Skeletal muscle cell (primary cell): ENCODE measurements at places on chromosomes 5 and 9.
A peak's percentile ranks its signal among the peaks of the same experiment; 100 is the strongest.

GRCh38 chr5:83547161-83547560 lies 75.6 kb downstream of the VCAN start:
- no peak for DNase-seq

GRCh38 chr9:130304643-130305042 lies 39.1 kb downstream of the HMCN2 start:
- DNase-seq = no peak

DNA sequence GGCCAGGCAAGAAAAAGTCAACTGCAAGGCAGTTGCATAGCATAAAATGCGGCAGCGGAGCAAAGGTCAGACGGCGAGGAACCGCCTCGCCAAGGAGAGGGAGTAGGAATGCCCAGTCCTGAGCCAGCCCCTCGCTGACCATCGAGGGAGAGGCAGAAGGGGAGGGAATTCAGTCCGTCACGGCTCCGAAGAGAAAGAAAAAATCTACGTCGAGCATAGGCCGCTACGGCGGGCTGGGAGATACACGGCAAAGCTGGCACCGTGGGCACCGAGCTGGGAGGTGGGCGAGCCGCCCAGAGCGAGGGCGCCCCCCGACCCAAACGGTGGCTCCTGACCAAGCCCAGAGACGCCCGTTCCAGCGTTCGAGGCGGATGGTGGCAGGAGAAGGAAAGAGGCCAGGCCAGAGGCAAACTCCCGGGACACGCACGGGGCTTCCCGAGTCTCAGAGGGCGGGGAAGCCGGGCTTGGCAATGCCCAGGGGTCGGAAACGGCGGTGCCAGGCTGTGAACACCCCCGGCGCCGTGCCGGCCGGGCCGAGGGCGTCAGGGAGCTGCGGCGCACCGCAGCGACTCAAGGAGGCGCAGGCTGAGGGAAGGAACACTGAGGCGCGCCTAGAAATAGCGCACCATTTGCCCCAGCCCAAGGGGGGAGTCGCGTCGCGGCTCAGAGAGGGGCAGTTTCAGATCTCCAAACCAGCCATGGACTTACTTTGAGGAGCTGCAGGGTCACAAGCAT lies 518 bp downstream of the SPRY4 start:
- DNase-seq = no peak

GRCh38 chr5:172003746-172004145 lies 2.7 kb downstream of the FBXW11 start:
- no peak for DNase-seq

GRCh38 chr5:96702503-96703383 lies 40.6 kb downstream of the CAST start:
- DNase-seq = peak; percentile 89

GRCh38 chr9:19466280-19466639 lies 57.5 kb downstream of the ACER2 start:
- no peak for DNase-seq

DNA sequence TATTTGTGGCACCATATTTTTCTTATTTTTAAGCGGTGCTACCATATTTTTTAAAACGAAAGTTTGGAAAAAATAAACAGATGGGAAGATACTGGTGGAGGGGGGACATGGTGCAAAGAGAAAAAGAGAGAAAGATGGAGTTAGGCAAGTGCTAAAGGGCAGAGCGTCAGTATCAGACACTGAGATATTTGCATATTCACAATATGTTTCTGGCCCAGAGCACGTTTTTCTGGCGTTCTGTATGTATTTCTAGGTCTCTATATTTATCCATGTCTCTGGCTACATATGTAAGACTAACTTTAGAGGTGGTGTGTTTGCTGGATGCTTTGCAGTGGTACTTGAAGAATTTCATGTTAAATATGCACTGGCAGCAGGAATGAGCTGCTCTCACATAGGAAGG lies 414.0 kb downstream of the TLE4 start:
- DNase-seq = no peak

- no peak for DNase-seq
Measured at GRCh38 chr9:15501179-15501578, 9.6 kb downstream of the PSIP1 start.

- no peak for DNase-seq
Measured at GRCh38 chr5:38831909-38832308, 13.9 kb upstream of the OSMR start.

DNA sequence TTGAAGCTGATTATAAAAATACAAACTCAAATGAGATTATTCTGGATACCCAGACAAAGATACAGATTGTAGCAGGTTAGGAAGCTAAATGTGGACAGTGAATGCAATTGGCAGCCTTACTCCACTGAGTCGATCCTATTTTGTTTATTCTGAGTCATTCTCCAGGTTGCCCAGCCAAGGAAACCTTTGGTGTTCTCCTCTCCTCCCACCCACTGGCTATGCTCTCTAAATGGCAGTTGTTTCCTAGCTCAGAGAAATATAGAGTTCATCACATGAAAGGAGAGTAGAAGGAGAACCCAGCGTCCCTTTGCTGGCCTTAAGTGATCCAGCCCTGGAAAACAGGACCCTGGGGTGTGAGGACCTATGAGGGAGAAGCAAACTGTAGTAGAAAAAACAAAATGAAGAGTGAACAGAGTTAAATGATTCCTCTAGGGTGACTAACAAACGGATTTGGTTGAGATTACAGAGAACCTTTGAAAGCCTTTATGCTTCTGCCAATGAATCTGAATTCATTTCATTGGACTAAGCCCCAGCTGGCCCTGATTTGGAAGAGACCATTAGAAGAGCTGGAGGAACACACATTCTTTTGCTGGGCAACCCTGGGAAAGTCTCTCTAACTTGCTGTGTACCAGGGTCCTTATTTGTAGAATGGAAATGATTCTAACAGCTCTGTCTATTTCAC lies 95.1 kb downstream of the BRINP1 start:
- DNase-seq = no peak
